Uterus (tissue), 4 donors: ENCODE measurements at places on chromosomes 11 and 22. TPM values are rescaled to one million over a fixed set of nuclear protein-coding genes. Genes with fewer than 3 reads are reported as not detected.

DNA sequence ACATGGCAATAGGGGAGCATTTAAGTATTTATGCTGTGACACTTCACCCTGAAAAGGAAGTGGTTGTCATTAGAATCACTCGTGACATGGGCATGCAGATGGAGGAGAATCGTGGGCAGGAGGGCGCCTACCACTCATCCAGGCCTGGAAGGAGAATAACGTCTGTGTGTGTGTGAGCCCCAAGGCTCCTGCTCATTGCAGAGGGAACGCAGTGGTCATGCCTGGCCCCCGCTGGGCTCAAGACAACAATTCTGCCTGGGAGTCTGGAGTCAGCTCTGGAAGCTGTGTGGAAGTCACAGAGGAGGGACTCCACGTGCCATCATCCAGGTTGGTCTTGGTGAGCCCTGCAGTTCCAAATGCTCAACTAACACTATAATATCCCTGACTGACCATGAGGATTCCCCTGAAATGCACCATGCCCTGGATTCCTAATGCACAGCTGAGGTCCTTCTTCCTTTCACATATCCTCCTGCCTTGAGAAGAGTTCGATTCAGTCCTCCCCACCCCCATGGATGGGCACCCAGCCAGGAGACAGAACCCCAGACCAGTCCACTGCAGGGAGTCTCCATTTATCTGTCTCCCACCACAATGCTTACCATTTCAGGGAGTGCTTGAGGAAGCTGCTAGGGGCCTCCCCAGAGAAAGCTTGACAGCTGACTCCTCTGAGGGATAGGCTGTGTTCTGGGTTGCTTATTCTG lies 446.9 kb upstream of the B3GAT1 start:
- no peak for DNase-seq

DNA sequence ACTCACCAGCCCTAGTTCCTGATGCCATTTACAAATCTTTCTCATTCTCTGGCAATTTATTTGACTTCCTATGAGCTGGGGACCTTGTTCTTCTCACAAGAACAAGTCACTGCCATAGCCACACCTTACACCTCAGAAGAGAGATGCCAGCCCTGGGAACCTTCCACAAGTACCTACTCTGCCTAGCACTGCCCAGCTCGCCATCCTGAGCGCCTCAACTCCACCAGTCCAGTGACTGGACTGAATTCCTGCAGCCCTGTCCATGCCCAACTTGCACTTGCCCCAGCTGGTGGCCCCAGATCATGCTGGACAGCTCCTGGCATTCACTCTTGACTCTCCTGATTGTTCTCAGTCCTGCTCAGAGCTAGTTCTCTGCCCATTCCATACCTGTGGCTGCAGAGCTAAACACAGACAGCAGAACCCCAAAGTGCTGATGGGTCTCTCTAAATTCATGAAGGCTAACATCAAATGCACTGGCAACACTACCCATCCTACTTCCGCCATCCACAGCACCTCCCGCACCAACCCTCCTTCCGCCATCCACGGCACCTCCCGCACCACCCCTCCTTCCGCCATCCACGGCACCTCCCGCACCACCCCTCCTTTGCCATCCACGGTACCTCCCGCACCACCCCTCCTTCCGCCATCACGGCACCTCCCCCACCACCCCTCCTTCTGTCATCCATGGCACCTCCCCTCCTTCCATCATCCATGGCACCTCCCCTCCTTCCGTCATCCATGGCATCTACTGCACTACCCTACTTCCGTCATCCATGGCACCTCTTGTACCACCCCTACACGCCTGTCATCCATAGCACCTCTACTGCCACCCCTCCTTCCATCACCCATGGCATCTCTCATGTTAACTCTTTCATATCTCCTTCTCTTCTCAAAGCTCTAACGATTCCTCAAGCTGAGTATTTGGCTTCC lies 23.6 kb upstream of the SLC25A1 start:
- DNase-seq = no peak

DNA sequence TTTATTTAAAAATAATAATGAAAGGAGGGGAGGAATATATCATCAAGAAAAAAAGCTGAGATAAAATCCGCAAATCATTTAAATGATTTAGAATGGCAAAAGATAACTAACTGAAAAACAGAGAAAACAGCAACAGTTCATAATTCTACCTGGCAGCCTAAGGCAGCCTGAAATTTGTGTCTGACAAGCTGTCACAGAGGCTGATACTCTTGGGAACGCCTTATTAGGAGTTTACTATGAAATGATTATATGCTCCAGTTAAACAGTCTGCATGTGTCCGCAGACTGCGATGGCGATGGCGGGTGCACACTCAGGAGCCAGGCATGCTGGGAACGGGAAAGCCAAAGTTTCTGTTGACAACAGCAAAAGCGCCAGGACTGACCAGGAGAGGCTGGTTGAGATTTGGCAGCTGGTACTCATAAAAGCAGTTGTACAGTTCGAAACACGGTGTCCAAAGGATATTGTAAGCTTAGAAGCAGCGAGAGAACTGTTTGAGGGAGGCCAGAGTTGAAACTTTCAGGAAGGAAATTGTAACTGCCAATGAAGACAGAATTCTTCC lies 172.9 kb upstream of the MPPED2 start:
- DNase-seq = peak; percentile 35

The MCHR1 gene
- 1.0 TPM for total RNA-seq

DNA sequence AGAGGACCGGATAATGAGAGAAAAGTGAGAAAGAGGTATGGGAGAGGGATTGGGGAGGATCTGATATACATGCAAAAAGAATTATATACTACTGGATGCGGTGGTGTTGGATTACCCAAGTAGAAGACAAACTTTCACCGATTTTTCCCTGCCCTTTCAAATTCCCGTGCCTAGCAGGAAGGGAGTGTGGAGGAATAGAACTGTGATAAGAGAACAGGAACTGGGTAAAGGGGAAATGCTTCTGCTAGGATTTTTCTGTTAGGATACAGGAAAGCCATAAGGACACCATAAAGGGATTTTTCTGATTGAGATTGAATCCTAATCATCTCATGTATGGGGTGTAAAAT lies 480 bp upstream of the MTMR2 start:
- DNase-seq = no peak

The MRGPRE gene
- total RNA-seq = not detected

DNA sequence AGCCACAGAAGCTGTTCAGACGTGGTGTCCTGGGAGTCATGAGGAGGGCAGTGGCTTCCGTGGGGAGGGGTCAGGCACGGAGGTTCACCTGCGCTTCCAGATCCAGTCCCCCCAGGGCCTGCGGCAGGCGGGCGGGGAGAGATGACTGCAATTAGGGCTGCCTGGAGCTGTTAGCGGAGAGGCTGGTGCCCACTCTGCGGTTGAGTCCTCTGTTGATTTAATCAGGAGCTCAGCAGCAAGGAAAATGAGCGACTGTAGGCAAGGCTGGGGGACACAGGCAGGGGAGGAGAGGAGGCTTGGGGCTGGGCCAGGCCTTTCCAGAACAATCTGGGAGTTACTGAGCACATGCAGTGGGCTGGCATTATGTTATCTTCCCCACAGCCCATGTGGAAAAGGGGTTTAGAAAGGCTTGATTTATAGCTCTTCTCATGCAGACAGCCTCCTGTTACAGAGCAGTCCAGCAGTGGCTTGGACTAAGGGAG lies 13.1 kb downstream of the PLCB3 start:
- no peak for DNase-seq

DNA sequence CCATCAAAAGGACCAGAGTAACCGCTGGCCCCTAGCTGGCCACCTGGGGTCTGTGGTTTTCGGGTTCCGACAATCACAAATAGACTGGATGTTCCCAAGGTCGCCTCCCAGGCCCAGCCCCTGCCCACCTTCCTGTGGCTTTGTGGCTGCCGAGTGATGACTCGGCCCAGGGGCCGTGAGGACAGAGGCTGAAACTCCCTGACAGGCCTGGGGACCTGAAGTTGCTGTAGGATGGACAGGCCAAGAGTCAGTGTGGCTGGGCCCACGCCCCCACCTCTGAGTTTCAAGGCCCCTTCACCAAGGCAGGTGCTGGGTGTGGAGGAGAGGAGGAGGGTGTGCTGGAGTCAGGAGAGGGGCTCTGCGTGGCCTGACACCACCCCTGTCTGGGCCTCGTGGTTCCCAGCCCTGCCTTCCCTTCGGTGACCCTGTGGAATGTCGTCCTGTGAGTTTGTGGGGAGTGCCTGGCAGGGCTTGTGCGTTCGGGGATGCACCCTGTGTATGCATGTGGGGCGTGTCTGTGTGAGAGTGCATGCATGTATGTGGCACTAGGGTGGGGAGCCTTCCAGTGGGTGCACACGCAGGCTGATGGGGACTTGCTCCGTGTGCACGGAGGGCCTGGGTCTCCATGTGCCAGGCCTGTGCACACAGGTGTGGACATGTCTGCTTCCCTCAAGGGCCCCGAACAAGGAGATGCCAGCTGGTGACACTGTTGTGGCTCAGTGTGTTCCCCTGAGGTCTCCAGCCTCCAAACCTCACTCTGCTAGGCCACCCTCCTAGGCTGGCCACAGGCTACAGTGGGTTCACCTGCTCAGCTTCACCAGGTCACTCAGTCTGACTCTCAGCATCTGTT lies 8.4 kb upstream of the MGAT3 start:
- DNase-seq = no peak

The HEPN1 gene
- total RNA-seq = not detected

DNA sequence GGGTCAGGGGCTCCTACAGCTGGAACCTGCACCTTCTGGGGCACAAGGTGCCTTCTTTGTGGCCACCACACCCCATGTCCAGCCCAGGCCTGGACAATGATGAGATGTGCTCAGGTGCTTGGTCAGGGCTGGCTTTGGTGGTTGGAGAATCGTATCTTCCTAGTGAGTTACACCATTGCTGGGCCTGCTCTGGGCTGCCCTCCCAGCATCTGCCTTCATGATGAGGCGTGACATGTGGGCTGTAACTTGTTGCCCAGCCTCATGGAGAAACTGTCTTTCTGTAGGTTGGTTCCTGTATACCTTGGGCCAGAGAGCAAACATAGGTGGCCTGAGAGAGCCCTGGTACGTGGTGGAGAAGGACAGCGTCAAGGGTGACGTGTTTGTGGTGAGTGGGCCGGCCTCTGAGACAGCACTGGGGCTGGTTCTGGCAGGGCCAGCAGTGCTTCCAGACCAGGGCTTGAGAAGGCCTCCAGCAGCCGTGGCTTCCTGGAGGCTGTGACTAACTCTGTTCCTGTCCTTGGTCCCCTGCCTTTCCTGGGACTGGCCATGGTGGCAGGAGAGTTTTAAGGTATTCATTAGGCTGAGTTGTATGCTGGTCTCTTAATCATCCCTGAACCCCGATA lies 18.1 kb downstream of the TRMU start:
- no peak for DNase-seq

DNA sequence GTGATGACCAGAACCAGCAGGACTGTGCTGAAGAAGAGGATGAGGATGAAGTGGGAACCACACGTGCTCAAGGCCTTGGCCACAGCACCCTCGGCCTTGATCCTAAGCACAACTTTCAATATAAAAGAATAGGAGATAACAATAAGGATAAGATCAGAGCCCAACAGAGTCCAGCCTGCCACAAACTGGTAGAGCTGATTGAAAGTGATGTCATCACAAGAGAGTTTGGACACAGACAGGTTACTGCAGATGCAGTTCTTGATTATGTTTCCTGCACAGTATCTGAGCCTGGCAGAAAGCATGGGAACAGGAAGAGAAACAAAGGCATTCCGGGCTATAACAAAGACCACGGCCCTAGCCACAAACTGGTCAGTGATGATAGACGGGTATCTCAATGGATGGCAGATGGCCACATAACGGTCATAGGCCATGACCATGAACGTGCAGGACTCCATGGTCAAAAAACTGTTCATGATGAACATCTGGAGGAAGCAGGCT lies 4.5 kb downstream of the OR56A4 start:
- DNase-seq = no peak

- DNase-seq = no peak
Measured at GRCh38 chr11:95586155-95586554, 203.4 kb downstream of the FAM76B start.

The OR5A1 gene
- total RNA-seq = not detected

DNA sequence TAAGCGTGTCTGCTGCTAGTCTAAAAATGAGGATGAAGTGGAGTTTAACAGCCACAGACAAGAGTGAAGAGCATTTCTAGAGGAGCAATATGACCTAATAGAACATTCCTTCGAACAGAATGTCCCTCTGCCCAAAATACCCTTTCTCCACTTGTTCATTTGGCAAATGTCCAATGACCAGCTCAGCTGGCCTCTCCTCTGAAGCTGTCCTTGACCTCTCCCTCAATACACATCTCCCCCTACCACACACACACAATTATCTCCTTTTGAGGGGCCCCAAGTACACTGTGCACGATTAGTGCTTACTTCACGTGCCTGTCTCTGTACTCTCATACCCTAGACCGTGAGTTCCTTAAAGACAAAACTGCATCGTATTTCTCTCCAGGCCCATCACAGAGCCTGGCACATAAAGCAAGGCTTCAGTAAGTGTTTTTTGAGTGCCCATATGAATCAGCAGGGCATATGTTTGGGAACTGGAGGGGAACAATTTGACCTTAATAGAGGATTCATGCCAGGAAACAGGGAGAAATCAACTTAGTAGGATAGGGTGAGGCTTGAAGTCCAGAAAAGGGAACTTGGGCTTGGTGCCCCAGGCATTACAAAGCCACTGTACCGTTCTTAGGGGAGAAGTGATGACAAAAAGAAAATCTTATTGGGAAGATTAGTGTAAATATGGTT lies 18.1 kb upstream of the NCAM1 start:
- DNase-seq = no peak

GRCh38 chr11:14414470-14415461 lies 55.8 kb upstream of the RRAS2 start:
- DNase-seq = no peak

The CRYAB gene
- total RNA-seq = 179 TPM

DNA sequence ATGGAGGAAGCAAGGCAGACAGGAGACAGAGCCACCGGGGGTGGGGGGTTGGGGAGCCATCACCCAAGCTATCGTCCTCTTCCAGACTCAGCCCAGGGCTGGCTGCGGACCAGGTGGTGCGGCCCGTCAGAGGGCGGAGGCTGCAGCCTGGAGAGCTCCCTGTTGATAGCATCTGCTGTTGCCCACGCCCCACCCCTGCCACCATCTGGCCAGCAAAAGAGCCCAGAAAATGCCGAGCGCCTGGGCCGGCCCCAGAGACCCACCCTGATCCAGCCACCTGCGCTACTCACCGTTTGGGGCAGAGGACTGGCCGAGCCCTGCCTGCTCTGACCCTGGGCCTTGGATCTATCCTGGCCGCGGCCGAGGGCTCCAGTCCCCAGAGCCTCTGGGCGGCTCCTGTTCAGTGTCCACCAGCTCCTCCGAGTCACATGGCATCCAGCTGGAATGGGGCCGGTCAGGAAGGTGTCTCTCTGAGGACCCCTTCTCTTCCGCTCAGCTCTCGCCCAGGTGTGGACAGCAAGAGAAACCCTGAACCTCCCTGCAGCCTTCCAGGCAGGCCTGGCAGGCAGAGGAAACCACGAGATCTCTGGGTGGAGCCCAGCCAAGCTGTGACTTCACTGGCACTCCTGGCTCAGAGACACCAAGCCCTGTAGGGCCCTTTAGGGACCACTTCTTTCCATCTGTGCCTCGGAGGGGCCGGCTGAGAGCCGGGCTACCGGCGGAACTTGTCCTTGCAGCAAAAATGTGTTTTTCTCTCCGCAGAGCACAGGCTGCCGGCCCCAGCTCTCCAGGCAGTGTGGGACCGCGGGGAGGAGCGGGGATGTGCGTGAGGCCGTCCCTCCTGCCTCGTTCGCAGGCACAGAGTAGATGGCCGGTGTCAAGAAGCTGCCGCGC lies at the start of gene MRGPRE:
Gene MRGPRE, minus strand, starts transcription at position 567 of the 894 bp plus-strand sequence. CDS start 3,618 bp downstream, outside the sequence.
- peak; percentile 22 for DNase-seq
